Mesenteric fat pad (tissue), 1 donor: ENCODE measurements at places on chromosomes 13 and 19.

DNA sequence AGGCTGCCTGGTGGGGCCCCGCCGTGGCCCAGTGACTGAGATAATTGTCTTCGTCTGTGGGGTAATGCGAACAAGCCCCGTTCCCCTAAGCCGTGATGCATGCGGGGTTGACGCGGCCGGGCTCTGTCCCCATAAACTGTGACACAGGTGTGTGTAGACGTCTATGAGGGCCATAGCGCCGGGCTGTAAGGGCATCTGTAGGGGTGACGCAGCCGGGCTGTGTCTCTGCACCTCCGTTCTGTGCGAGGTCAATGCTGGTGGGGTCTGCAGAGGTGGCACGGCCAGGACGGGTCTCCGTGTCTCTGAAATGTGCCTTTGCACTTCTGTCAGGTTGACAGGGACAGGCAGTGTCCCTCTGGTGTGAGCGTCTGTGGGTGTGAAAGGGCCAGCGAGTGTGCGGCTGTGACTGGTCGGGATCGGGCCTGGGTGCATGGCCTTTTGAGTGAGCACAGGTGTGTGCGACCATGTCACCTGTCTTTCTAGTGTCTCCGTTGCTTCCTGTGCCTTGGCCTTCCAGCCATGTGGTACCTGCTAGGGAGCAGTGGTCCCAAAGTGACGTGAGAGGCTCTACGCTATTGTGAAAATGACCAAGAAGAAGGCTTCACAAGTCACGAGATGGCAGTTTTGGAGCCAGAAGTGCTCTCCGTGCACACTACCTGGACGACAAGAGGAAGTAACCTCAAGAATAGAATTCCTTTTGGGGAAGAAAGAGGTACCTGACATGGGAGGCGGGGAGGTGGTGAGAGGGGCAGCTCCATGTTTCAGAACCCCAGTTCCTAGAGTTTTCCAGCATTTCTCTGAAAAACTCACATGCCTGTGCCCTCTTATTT is 16.4 kb upstream of the ZNF331 start:
- no peak for DNase-seq

DNA sequence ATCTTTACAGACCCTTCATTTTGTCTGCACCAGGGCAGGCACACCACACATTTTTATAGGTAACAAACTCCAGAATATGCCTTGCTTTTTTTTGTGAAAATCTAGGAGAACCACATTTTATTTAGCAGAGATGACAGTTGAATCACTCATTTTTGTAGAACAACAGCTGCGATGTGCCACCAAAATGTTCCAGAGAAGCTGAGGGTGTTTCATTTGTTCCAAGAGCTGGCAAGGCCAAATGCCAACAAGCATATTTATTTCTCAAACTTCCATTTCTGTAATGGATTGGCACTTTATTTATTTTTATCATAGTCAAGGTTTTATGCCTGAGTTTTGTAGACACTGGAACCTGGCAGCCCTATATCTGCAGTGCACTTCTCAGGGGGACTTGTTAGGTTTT is 10.4 kb downstream of the OLFM4 start:
- DNase-seq: no peak

DNA sequence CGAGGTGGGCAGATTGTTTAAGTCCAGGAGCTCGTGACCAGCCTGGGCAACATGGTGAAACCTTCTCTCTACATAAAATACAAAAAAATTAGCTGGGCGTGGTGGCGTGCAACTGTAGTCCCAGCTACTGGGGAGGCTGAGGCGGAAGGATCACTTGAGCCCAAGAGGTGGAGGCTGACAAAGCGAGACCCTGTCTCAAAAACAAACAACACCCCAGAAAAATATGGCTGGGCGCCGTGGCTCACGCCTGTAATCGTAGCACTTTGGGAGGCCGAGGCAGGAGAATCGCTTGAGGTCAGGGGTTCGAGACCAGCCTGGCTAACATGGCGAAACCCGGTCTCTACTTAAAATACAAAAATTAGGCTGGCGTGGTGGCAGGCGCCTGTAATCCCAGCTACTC is 3.4 kb upstream of the HNRNPL start:
- DNase-seq: no peak

GRCh38 chr19:30804751-30805150 is 432.6 kb downstream of the ZNF536 start:
- no peak for DNase-seq

GRCh38 chr19:13850910-13851733 is 25.8 kb upstream of the NANOS3 start:
- DNase-seq: no peak

DNA sequence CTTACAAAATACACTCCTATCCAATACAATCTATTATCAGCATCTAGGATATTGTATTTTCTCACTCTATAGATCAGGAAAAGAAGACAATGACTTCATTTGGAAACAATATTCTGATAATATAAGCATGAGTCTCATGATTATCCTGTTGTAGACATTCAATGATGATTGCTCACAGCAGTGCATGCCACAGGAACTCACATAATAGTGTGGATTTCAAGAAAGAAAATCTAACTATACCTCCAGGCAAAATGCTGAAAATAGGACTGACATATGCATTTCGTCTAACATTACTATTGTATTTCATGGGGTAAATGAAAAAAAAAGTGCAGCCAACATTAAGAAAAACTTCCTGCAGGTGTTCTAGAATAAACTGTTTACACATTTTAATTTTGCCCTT is 122.6 kb downstream of the POSTN start:
- no peak for DNase-seq
